Upper lobe of left lung (tissue), 6 donors: ENCODE measurements at places on chromosomes 5 and 9.

- H3K36me3 ChIP-seq = no peaks in the 10 kb centered on the region
- no peak overlapping the region for H3K4me3 ChIP-seq
- H3K27ac ChIP-seq = no peak overlapping the region
- no peak for DNase-seq
- H3K27me3 ChIP-seq = no peaks in the 10 kb centered on the region
Measured at GRCh38 chr5:176659860-176660461, 12.7 kb downstream of the TSPAN17 start.

- H3K36me3 ChIP-seq = peaks cover 28% of the 10 kb centered on the region
- H3K4me1 ChIP-seq = peaks cover 51% of the 10 kb centered on the region
- peak; percentile 60 for DNase-seq
- peak overlapping the region; percentile 92 for H3K4me3 ChIP-seq
- no peaks in the 10 kb centered on the region for H3K27me3 ChIP-seq
Measured at GRCh38 chr5:179732918-179733771, 523 bp downstream of the MAML1 start.

- H3K4me3 ChIP-seq = no peak overlapping the region
- peaks cover 10% of the 10 kb centered on the region for H3K4me1 ChIP-seq
- no peaks in the 10 kb centered on the region for H3K36me3 ChIP-seq
- no peak overlapping the region for H3K27ac ChIP-seq
- DNase-seq = no peak
Measured at GRCh38 chr5:73786043-73786831, 160.2 kb downstream of the ARHGEF28 start.

DNA sequence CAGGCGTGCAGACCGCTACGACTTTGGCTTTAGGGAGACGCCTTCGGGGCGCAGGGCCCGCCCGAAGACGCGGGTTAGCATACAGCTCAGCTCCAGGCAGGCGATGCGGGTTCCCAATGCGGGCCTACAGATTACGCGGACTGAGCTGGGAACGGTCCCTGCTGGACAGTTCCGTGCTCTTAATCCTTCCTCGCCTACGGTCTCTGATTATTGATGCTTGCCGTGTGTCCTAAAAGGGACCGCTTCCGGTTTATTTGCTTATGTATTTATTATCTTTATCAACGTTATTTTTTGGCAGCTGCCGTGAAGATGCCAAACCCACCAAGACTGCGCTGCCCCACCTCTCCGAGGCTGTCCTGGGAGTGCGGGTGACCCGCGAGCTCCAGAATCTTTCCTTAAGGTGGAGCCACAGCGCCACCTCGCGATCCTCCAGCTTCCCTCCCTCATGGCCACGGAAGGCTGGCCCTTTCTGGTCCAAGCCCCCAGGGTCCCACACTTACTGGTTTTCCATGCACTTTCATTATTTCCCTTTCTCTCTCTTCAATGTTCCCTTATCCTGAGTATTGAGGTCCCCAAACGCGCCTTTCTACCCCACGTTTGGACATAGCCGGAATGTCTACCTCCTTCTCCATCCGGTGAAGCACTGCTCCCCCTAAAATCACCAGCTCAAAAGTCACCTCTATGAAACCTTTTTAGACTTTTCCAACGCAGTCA lies 7.0 kb upstream of the EBF1 start:
- H3K4me1 ChIP-seq = peaks cover 16% of the 10 kb centered on the region
- H3K27me3 ChIP-seq = peaks cover 31% of the 10 kb centered on the region
- no peak overlapping the region for H3K4me3 ChIP-seq
- H3K36me3 ChIP-seq = no peaks in the 10 kb centered on the region
- H3K27ac ChIP-seq = no peak overlapping the region
- peak; percentile 62 for DNase-seq
